ENCODE measurements at places on chromosomes 7 and 10.

- DNase-seq, result no peak
These were observed 40.8 kb upstream of the LOXL4 start for GRCh38 chr10:98308669-98309365.

- DNase-seq, result no peak
These were observed 894.1 kb upstream of the PHF14 start for GRCh38 chr7:10079572-10079971.

DNA sequence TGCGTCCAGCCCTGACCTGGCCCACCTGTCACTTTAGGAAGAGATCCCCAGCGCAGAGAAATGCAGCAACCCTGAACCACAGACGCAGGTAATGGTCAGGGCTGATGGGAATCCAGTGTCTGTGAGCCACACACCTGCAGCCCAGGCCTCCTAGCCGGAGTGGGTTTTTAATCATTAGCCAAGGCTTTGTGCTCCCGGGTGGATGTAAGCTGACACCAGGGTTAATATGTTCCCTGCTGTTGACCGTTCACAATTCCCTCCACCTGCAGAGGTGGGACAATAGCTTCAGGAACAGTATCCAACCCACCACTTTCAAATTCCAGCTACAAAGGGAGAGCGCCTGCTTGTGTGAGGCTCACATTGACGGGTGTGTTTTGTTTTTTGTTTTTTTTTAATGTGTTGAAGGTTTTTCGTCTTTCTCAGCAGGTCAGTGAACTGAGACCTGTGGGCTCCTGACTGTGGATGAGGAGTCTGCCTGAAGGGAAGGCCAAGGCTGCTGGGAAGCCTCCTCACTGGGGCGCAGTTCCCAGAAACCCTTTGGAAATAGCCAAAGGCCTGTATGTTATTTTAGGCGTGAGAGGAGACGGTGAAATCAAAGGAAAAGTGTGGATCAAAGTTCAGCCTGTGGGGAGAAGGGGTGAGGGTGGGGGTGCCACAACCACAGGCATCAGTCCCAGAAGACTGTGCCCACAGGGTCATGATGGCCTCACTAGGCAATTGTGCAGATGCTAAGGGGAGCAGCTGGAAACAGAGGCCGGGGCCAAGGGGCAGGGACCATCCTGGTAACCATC is 111.1 kb downstream of the TNS3 start:
- DNase-seq, result peak; percentile 74

DNA sequence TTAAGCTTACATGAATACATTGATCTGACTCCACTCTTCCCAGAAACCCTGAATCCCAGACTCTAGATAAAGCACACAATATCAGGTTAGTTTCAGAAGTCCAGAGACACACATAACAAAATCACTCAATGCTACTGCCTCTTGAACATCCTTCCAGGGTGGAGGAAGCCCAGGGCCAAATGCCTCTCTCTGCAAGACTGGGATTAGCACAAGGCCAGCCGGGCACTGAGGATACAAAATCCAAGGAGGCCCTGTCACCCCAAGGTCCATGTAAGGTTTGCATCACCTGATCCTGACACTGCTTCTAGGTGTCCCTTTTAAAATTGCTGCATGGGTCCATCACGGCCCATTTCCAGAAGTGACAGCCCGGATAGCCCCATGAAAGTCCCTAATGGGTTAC is 2.6 kb upstream of the PLXNA4 start:
- no peak for DNase-seq

DNA sequence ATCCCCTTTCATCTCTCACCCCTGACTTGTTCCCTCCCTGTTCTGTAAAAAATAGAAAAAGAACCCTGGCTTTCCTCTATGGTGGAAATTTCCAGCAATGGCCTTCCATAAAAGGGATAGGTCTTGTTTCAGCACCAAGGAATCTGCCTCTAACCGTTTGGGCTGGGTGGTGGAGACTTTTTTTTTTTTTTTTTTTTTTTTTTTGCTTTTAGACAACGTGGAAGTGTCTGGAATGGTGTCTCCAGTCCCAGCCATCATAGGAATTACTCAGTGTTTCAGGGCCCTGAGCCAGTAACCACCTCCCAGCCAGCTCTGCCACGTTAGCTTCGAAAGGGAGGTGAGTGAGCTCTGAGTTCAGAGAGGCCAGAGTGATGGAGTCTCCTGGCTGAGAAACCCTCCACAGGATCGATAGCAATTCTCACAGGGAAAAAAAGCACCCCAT is 97.3 kb upstream of the COL1A2 start:
- DNase-seq, result no peak

DNA sequence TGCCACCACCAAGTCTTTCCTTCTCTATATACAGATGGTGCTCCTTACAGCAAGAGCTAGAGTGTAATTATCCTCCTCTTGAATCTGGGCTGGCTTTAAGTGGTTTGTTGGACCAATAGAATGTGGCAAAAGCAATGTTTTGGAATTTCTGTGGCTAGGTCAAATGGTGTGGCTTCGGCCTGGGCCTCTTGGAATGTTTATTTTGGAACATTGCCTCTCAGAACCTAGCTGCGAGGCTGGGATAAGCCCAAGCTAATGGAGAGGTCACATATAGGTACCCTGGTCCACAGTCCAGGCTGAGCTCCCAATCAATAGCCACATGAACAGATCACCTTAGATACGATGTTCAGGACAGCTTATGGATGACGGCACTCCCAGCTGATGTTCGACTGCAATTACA is 556.7 kb downstream of the TYW1 start:
- DNase-seq, result no peak

GRCh38 chr7:156504006-156504405 is 136.6 kb upstream of the RNF32 start:
- DNase-seq, result no peak

GRCh38 chr10:76396134-76396533 is 964.7 kb downstream of the LRMDA start:
- no peak for DNase-seq

- peak; percentile 77 for DNase-seq
These were observed at the start of gene SMURF1 for GRCh38 chr7:99143853-99144672. SMURF1 (minus strand) TSS chr7:99144108; CDS start chr7:99143780, 328 bp downstream.

GRCh38 chr10:9452056-9452455 is 1397.6 kb downstream of the GATA3 start:
- DNase-seq, result no peak

- no peak for DNase-seq
These were observed 95.0 kb upstream of the C7orf33 start for GRCh38 chr7:148495605-148496004.

- DNase-seq, result no peak
These were observed 676 bp downstream of the TCAF1 start for GRCh38 chr7:143901332-143901667.

GRCh38 chr10:85921789-85922188 is 444.8 kb downstream of the GRID1 start:
- DNase-seq, result no peak

DNA sequence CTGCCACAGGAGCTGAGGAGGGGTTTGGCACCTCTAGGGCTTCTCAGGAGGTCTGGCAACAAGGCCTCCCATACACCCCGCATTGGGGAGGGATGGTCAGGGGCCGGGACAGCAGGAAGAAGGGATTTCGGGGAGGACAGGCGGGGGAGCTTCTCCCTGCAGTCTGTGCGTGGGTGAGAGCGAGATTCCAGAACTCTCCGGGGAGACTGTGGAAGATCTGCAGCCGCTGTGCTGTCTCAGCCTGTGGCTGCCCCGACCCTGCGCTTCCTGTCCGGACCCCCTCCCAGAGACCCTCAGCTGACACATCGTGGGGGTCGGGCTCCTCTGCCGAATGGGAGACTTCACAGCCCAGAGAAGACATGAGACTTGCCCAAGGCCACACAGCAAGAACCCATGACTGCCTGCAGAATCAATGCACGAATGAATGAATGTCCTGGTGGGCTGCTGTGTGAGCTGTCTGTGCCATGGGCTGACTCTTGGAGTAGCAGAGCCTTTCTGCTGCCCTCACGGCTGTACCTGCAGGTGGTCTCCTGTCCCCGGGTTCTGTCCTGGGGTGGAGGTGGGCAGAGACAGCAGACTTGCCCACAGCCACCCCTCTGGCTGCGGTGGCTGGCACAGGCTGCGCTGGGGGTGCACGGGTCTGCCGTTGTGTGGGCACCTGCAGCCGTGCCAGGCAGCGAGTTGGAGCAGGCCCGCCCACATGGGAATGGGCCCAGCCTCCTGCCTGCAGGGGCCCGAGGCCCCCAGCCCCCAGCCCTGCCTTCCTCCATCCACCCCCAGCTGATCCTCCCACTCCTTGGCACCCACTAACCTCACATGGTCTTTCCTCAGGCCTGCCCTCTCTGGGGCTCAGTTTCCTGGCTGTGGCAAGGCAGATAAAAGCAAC is 16.3 kb upstream of the LFNG start:
- DNase-seq, result no peak

GRCh38 chr10:6050801-6051445 is 11.2 kb downstream of the IL2RA start:
- peak; percentile 8 for DNase-seq

DNA sequence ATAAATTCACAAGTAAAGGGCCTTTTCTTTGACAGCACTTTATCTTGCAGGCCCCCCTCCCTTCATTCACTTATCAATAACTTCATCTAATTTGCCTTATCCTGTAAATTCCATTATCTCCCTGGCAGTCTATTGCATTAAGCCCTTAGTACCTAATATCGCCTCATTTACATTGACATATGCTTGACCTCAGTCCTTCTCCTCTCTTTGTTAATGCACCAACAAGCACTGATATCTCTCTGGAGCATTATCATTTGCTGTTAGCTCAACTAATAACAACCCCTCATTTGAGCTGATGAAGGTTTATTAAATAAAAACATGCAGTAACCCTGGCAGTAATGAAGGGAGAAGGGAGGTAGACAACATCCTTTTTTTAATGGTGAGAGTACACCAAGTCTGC is 46.8 kb downstream of the EXOC4 start:
- no peak for DNase-seq

DNA sequence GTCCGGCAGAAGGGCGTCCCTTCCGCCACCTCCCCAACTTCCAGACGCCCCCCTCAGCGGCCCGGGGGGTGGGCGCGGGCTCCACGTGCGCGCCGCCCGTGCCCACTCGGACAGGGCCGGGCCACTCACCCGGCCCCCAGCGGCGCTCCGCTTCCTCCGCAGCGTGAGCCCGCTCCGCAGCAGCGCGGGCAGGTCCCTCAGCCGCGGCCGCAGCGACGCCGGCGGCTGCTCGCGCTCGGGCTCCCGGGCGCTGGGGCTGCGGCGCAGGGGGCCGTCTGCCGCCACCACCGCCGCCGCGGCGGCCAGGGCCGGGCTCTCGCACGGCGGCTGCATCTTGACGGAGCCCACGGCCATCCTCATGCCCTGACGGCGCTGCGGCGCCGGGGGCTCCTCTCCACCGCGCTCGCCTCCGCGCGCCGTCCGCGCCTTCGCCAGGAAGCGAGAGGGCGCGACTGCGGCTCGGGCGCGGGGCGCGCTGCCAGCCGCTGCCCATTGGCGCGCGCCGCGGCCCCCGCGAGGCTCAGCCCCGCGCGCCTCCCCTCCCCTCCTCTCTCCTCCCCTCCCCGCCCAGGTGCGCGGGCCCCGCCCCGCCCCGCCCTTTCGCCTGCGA is at the start of gene RAPGEF5:
Gene RAPGEF5 (minus strand): TSS at position 454 of the 610 bp plus-strand sequence. CDS start 94 bp downstream, at position 360.
- DNase-seq, result peak; percentile 78

DNA sequence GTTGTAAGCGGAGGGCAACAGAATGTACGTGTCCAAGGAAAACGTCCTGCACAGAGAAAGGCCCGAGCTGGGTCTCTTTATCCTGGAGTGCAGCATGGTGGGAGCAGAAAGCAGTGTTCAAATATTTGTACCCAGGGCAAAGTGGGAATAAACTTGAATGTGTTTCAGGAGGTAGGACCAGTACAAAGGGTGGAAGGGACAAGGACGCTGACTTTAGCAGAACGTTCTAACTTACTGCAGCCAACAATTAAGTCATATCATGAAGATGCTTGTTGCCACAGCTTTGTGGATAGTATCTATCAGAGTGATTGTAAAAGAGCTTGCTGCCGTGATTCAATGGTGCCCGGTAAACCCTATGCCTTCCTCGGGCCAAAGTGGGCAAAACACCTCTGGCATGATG is 30.5 kb upstream of the ZC3HAV1L start:
- no peak for DNase-seq
